ENCODE measurements at places on chromosomes 4 and X.

- no peak for DNase-seq
Measured at GRCh38 chr4:102308032-102308799, 37.1 kb downstream of the SLC39A8 start.

DNA sequence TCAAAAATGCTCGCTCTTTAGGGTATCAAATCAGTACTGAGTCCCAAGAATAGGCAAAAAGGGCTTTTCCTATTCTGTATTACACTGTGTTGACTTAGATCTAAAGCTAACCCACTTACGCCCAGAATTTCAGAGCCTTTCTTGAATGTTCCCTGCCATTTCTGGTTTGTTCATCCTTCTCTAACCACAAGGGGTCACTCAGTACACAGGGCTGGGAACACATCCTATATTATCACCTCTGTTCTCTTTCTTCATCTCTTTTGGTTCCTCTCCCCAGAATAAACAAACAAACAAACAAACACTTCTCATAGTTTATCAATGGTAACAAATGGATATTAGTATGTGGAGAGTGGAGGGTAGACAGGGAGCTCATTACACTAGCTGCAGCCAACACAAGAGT, 25.5 kb upstream of the MORC4 start:
- DNase-seq, result no peak

DNA sequence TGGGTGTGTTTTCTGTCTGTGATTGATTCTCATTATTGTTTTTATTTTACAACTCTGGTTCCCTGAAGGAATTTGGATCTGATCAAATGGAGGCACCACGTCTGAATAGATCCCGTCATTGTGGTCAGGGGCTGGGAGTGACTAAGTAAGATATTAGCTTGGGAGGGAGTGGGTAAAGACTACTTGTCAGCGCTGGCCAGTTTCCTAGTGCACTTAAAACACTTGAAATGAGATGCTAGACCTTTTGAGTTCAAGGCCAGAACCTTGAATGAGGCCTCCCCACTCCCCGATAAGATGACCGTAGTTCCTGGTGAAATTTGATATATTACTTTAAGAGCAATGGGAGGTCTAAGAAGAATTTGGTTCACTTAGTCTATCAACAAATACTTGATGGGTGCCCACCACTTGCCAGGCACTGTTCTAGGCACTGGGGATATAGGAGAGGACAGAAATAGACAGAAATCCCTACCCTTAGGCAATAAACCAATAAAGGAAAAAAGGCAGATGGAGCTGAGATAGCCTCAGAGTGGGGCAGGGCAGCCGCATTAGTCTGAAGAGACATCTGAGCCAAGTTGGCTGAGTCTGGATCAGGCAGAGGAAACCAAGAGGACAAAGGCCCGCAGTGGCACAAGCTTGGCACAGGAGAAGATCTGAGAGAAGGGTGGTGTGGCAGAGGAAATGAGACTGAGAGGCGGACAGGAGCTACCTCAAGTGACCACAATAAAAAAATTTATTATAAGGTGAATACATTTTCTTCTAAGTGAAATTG, 11.8 kb downstream of the FAM184B start:
- no peak for DNase-seq

- DNase-seq, result no peak
Measured at GRCh38 chr4:115054836-115055235, 58.6 kb downstream of the NDST4 start.

- no peak for DNase-seq
Measured at GRCh38 chr4:10267066-10267465, 150.5 kb upstream of the WDR1 start.

DNA sequence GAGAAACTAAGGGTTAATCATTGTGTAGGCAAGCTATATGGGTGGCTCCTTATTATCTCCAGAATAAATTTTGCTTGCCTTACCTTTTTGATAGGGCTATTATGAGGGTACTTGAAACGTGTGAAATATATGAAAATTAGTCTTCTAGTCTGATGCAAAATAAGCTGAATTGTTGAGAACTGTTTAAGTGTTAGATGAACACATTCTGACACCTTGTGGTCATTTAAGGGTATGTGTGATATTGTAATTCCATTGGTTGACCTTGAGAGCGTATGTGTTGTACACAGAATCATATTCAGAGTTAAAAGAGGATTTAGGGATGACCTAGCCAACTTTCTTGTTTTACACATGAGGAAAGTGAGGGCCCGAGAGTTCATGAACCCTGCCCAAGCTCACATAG, 44.6 kb upstream of the LINC00632 start:
- DNase-seq, result no peak

DNA sequence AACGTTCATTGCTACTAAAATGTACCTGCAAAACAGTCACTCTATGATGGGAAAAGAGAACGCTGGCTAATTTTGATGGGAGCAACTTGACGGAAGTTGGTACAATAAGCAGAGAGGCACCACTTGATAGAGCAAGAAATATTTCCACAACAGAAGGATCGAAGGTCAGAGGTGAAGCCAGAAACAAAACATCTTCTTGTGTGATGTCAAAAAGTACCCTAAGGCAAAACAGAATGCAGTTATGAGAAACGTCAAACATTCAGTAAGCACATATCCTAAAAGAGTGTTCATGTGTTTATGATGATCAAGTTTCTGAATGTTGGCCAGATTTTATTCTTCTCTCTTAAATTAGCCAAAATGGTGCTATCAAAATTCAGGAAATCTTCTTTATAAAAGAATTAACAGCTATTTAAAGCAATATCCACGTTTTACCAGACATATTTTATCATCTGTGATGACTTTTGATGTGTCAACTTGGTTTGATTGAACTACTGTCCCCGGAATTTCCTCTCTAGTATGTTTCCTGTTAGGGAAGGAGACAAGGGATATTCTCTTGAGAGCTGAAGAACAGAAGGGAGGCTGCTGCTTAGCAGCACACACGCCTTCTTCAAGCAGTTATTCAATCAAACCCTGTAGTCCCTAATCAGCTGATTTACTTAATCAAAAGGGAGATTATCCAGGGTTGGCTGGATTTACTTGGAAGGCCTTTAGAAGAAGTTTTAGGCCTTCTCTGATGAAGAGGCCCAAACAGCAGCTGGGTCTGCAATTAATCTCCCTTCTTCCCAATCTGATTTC, 15.7 kb downstream of the AASDH start:
- DNase-seq, result no peak

Data from stimulated activated CD8-positive, alpha-beta memory T cell treated with anti-CD3 and anti-CD28 coated beads, Interleukin-4, amount 100 ng/mL, for 1 hour (primary cell).